Breast epithelium (tissue), 4 donors: ENCODE measurements at places on chromosomes 2 and 18. TPM values are rescaled to one million over a fixed set of nuclear protein-coding genes. Genes with fewer than 3 reads are reported as not detected.

Gene CDH2
- 1.8 TPM for total RNA-seq

Gene RAPGEF4
- total RNA-seq: 7.7 TPM

Gene NLRC4
- total RNA-seq: 2.6 TPM

Gene RNU2-63P
- total RNA-seq: not detected

Gene RAPH1
- total RNA-seq: 62.3 TPM

Gene GALNT13
- 0.33 TPM for total RNA-seq

Gene TNFRSF11A
- total RNA-seq: 4.2 TPM

DNA sequence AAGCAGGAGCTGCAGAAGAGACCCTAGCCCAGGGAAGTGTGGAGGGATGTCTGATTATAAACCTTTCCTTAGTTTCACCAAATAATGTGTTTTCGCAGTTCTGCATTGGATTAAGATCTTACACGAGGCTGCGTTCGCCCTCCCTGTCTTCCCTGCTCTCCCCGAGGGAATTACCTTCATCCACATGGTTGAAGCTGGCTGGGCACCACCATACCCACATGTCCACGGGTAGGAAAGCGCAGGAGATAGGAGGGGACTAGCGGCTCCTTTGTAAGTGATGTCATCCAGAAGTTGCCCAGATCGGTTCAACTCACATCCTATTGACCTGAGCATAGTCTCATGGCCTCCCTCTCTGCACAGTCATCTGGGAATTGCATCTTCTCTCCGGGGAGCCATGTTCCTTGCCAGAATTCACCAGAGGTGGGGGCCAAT lies 1.1 kb downstream of the TTL start:
- H3K27me3 ChIP-seq: no peaks in the 10 kb centered on the region
- no peak for DNase-seq
- peak overlapping the region; percentile 87 for H3K27ac ChIP-seq
- H3K4me1 ChIP-seq: no peaks in the 10 kb centered on the region
- peak overlapping the region; percentile 70 for H3K4me3 ChIP-seq
- H3K36me3 ChIP-seq: no peaks in the 10 kb centered on the region

GRCh38 chr2:127482031-127482430 lies 44.3 kb downstream of the IWS1 start:
- no peaks in the 10 kb centered on the region for H3K4me1 ChIP-seq
- no peaks in the 10 kb centered on the region for H3K36me3 ChIP-seq
- DNase-seq: no peak

GRCh38 chr2:54570925-54571694 lies 115.0 kb downstream of the SPTBN1 start:
- DNase-seq: no peak
- H3K4me1 ChIP-seq: peaks cover 15% of the 10 kb centered on the region
- no peaks in the 10 kb centered on the region for H3K27me3 ChIP-seq

DNA sequence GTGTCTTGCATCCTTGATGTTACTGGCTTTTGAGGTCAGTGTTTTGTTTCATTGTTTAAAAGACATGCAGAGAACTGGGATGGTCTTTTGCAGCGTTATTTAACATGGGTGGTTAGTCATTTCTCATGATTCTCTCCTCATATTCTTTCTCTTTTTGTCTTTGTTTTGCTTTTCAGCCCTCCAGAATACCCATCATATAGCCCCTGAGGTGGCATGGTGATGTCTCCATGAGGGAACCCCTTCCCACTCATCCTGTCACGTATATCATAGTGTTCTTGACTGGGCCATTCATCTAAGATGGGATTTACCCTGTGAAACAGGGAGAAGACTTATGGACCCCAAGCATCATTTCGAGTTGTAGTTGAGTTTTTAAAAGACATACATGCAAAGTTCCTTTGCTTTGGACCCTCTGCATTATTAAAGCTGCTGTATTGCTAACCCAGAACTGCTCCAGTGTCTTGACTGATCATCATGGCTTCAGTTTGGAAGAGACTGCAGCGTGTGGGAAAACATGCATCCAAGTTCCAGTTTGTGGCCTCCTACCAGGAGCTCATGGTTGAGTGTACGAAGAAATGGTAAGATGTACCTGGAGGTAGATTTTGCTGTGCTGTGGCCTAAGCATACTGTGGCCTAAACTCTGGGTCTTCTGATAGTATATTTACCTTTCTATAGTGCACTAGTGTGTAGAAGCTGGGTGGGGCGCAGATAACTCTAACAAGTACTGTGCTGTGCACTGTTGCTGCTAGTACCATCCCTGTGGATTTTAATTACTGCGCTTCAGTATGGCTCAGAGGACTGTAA lies 1.4 kb downstream of the EHBP1 start:
- peak overlapping the region; percentile 87 for H3K4me3 ChIP-seq
- no peaks in the 10 kb centered on the region for H3K27me3 ChIP-seq
- DNase-seq: no peak
- no peaks in the 10 kb centered on the region for H3K36me3 ChIP-seq
- H3K4me1 ChIP-seq: peaks cover 16% of the 10 kb centered on the region

- no peaks in the 10 kb centered on the region for H3K4me1 ChIP-seq
- H3K27ac ChIP-seq: no peak overlapping the region
- H3K4me3 ChIP-seq: no peak overlapping the region
- no peaks in the 10 kb centered on the region for H3K36me3 ChIP-seq
- no peaks in the 10 kb centered on the region for H3K27me3 ChIP-seq
Measured at GRCh38 chr18:76506395-76506794, 11.4 kb upstream of the ZNF516 start.

DNA sequence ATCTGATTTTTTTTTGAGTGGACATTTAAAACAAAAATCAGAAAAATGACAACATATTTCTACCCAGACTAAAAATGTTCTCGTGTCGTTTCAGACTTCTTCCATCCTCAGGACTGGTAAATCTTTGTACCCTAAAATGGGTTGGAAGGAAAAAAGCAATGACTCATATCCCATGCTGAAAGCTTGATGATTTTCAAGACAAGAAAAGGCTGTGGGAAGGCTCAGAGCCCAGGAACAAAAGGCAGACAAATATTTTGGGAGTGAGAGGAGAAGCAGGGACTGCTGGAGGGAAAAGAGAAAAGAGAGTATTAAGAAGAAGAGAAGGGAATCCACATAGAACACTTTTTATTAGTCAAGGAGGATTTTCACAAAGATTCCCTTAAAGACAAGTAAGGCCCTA lies 77.1 kb upstream of the CTAGE1 start:
- H3K27ac ChIP-seq: no peak overlapping the region
- no peaks in the 10 kb centered on the region for H3K4me1 ChIP-seq
- no peak for DNase-seq
- H3K4me3 ChIP-seq: no peak overlapping the region
- H3K27me3 ChIP-seq: no peaks in the 10 kb centered on the region

GRCh38 chr2:175010848-175011254 lies 5.7 kb upstream of the CHN1 start:
- no peak overlapping the region for H3K4me3 ChIP-seq
- peaks cover 13% of the 10 kb centered on the region for H3K27me3 ChIP-seq
- H3K27ac ChIP-seq: no peak overlapping the region

DNA sequence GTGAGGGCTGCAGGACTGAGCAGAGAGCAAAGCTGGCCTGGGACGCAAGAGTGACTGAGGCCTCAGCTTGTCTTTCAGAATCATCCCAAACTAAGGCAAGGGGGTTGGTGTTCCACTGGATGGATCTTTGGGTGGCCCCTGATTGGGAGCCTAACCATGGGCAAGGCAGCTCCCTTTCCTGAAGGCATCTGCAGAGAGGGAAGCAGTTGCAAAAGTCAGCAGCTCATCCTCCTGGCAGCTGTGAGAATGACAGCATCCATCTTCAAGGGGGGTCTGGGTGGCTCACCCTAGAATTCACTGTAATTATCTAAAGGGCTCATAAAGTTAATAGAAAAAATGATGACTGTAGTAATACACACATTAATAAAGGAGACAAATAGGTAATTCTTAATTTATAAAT lies 46.5 kb upstream of the RAB31 start:
- H3K36me3 ChIP-seq: no peaks in the 10 kb centered on the region
- H3K4me3 ChIP-seq: no peak overlapping the region
- no peak overlapping the region for H3K27ac ChIP-seq
- DNase-seq: no peak

DNA sequence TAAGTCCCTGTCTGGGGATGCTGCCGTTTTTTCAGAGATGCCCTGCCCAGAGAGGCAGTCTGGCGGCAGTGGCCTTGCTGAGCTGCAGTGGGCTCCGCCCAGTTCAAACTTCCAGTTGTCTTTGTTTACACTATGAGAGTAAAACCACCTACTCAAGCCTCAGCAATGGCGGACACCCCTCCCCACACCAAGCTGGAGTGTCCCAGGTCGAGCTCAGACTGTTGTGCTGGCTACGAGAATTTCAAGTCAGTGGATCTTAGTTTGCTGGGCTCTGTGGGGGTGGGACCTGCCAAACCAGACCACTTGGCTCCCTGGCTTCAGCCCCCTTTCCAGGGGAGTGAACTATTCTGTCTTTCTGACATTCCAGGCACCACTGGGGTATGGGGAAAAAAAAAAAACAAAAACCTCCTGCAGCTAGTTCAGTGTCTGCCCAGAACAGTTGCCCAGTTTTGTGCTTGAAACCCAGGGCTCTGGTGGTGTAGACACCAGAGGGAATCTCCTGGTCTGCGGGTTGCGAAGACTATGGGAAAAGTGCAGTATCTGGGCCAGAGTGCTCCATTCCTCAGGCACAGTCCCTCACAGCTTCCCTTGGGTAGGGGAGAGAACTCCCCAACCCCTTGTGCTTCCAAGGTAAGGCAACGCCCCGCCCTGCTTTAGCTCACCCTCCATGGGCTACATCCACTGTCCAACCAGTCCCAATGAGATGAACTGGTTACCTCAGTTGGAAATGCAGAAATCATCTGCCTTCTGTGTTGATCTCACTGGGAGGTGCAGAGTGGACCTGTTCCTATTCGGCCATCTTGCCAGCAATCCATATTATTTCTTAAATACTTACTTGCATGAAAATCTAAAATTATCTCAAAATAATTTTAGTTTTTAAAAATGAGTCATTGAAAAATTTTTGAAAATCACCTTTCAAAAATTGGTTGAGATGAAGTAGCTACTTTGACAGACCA lies 338.0 kb downstream of the OSR1 start:
- no peaks in the 10 kb centered on the region for H3K36me3 ChIP-seq
- DNase-seq: no peak
- H3K4me3 ChIP-seq: no peak overlapping the region
- peak overlapping the region; percentile 60 for H3K27ac ChIP-seq

DNA sequence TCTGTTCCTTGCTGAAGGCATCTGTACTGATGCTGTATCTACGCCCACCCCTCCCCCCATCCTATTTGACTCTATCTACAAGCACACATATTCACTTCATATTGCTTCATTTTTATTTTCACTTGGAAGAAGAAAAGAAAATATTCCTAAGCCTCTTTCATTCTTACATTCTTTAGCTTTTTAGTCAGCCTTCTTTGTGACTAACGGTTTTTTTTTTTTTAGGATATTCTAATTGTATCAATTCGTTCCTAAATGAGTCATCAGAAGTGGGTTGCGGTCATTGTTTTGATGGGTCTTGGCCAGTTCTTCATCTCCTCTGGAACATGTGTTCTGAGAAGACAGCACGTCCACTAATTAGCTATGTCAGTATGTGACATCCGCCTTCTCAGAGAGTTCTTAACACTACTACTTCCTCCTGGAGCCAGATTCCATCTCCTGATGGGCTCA lies 88.7 kb downstream of the MYO1B start:
- H3K27me3 ChIP-seq: no peaks in the 10 kb centered on the region
- no peaks in the 10 kb centered on the region for H3K36me3 ChIP-seq
- no peaks in the 10 kb centered on the region for H3K4me1 ChIP-seq
- DNase-seq: no peak

DNA sequence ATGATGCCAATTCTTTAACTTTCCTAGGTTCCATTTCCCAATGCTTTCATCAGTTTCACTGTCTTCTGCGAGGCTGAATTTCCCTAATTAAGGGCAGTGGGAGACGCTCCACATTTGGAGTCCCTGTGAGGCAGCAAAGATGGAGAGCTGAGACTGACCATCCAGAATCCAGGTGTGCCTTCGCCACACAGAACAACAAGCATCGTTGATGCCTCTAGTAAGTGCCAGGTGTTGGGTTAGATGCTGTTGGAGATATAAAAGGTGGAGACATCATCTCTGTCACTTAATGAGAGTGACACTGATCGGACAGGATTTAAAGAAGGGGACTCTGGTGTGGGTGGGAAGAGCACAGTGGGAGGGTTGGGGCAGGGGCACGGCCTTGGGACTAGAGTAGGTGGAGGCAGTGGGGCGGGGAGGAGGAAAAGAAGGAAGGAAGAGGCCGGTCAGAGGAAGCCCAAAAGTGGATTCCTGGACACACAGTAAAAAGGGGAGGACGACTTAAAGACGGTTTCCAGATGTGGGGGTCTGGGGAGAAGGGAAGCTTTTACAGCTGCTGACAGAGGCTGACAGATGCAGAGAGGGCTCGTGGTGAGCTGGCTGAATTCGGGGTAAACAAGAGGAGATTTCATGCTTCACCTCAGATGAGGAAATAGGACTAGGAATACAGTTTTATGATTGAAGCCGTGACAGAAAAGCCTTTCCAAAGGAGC lies 113.0 kb downstream of the BCL2 start:
- peak overlapping the region; percentile 12 for H3K27ac ChIP-seq
- H3K4me3 ChIP-seq: no peak overlapping the region
- no peaks in the 10 kb centered on the region for H3K27me3 ChIP-seq
- no peaks in the 10 kb centered on the region for H3K36me3 ChIP-seq
- DNase-seq: no peak

DNA sequence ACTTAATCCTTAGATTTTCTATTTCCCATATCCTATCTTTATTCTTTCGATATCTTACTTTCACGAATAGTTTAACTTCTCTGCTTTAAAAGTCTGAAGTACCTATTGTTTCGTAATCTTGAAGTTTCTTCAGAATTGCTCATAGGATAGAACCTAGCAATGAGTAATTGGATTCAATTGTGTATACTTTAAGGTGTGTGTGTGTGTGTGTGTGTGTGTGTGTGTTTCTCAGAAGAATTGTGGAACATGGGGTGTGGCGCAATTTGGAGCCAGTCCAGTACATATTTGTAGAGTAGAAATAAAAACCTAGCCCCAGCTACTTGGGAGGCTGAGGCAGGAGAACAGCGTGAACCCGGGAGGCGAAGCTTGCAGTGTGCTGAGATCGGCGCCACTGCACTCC lies 897.6 kb downstream of the BCL11A start:
- no peaks in the 10 kb centered on the region for H3K4me1 ChIP-seq
- no peaks in the 10 kb centered on the region for H3K36me3 ChIP-seq
- no peak for DNase-seq
- no peak overlapping the region for H3K4me3 ChIP-seq
- no peak overlapping the region for H3K27ac ChIP-seq

- H3K27ac ChIP-seq: no peak overlapping the region
- H3K36me3 ChIP-seq: no peaks in the 10 kb centered on the region
- no peaks in the 10 kb centered on the region for H3K4me1 ChIP-seq
- H3K27me3 ChIP-seq: no peaks in the 10 kb centered on the region
- H3K4me3 ChIP-seq: no peak overlapping the region
Measured at GRCh38 chr2:37886745-37887144, 38.3 kb upstream of the RMDN2 start.

GRCh38 chr18:11310476-11311086 lies 161.2 kb upstream of the PIEZO2 start:
- H3K4me3 ChIP-seq: no peak overlapping the region
- no peaks in the 10 kb centered on the region for H3K4me1 ChIP-seq
- H3K27ac ChIP-seq: no peak overlapping the region
- no peak for DNase-seq

DNA sequence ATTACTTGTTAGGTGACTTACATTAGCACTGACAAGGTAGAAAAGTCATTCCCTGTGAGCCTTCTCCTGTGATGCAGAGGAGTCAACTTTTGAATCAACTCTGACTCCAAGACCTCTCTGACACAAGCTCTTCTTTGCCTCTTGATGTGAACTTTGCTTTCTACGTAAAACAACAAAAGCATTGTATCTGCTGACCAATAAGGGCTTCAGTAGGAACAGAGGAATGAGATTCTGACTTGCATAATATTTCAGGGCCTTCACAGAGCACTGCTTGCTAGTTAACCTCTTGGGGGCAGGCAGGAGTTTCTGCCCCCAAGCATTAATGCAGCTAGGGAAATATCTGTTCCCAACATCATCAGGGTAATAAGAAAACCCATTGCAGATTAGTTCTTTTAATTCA lies 791.5 kb downstream of the BCL11A start:
- no peak overlapping the region for H3K4me3 ChIP-seq
- no peaks in the 10 kb centered on the region for H3K36me3 ChIP-seq
- no peak overlapping the region for H3K27ac ChIP-seq
